EH (cell line): ENCODE measurements at places on chromosomes 6 and 20.

DNA sequence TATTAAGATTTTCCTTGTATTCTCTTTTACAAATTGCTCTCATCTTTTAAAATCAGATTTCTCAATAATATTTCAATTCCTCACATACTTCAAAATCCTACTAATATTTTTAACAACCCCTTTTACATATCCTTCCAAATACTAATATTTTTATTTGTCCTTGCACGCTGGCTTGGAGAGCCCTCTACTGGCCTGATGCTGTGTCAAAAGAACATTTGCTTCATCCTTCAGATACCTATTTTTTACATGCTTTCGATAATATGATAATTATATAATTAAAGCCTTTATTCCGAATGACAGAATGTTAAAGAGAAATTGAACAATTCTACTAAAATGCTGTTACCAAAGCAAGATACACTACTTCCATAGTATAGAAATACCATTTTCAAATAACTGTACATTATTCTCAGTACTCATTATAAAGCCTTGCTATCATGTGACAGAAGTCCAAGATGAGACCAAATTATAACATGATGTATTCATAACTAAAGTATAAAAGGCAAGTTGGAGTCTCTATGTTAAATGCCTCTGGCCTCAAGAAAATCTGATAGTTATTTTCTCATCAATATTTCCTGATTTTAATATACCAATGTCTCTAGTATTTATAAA lies 39.0 kb upstream of the PLN start:
- DNase-seq = peak; percentile 34

DNA sequence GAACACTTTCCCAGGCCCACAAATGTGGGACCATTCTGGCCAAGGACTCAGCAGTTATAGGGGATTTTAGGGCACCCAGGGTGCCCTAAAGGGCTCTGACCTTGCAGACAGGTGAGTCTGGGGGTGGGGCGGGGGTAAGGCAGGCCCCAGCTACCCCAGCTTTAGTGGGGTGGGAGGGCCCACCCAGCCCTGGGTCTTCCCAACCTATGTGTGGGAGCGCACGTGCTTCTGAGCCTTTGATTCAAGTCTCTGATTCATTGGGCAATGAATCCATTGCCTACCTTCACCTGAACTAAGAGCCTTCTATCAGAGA lies 958 bp downstream of the SERPINB1 start:
- no peak for DNase-seq

- no peak for DNase-seq
These were observed 109.5 kb downstream of the TRIM27 start for GRCh38 chr6:28814032-28814976.

DNA sequence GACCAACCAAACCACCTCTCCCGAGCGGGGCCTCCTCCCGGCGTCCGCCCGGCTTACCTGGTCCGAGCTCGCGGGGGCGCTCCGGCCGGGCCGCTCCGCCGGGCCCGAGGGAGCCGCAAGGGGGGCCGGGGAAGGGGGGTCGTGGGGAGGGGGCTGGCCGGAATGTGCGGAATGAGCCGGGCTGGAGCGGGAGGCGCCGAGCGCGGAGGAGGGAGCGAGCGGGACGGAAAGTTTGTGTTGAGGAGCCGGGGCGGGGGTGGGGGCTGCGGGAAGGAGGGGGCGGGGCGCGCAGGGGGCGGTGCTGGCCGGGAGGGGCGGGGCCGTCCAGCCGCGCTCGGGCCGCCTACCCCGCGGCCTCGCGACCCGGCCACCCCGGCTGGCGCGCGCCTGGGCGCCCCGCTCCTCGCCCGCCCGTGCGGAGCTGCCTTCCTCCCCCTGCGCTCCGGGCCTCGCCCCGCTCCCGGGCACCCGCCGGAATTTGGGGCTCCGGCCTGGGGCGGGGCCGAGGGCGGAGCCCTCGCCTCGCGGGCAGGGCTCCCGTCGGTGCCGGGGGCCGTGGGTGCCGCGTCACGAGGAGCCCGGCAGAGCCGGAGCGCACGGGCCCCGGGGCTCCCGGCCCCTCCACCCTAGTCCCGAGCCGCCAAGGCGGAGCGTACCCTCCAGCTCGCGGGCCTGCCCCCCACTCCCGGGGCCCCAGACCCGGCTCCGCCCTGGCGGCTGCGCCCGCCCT lies at the start of gene TEAD3:
TSS of gene TEAD3 (minus strand) at position 239 of the 730 bp plus-strand sequence.
- peak; percentile 87 for DNase-seq

DNA sequence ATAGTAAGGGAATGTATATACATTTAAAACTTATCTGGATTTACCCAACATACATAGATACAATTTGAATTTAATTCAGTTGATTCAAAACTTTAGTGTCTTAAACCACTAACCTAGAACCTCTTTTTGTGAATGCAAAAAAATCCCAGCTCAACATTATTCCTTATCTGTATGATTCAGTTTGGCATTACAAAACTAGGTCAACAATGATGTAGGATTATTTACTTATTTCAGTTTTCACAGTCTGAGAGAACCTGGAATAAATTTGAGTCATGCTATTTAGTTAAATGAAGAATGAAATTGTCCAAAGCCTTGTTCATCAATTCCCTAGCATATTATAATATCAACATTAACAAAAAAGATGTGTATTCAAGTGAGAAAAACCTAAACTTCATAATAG lies 7.4 kb upstream of the PLCB1 start:
- DNase-seq = no peak

- DNase-seq = peak; percentile 36
These were observed 8.7 kb downstream of the REPS1 start for GRCh38 chr6:138979365-138979764.

DNA sequence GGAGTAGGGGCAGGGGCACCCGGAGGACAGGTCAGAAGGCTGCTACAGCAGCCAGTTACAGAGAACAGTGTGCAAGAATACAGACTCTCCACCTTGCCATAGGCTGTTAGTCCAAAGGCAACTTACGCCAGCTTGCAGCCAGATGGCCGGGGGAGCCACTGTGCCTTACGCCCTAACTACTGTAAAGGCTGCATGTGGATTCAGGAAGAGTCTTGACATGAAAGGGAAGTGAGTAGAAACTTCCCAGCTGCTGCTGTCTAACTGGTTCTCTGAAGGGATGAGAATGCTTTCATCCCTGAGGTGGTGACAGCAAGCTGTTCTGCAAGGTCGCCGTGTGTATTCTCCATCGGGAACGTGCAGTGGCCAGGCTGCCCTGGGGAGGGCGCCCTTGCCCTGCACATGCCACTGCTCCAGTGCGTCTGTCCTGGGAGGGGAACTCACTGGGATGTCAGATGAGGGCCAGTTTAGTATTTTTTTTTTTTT lies 46.1 kb downstream of the LYRM4 start:
- DNase-seq = peak; percentile 40

GRCh38 chr6:33118525-33119123 lies 42.8 kb downstream of the HLA-DPB1 start:
- DNase-seq = peak; percentile 63

- no peak for DNase-seq
These were observed 358.3 kb downstream of the PAX1 start for GRCh38 chr20:22063753-22064152.
